ENCODE measurements at places on chromosomes 1 and 21.

- no peak for DNase-seq
These were observed 26.4 kb upstream of the RUNX1 start for GRCh38 chr21:35075546-35075945.

GRCh38 chr1:31767225-31767624, 3.1 kb upstream of the ADGRB2 start:
- DNase-seq: no peak

- no peak for DNase-seq
These were observed 152.2 kb downstream of the TNR start for GRCh38 chr1:175591083-175591743.

DNA sequence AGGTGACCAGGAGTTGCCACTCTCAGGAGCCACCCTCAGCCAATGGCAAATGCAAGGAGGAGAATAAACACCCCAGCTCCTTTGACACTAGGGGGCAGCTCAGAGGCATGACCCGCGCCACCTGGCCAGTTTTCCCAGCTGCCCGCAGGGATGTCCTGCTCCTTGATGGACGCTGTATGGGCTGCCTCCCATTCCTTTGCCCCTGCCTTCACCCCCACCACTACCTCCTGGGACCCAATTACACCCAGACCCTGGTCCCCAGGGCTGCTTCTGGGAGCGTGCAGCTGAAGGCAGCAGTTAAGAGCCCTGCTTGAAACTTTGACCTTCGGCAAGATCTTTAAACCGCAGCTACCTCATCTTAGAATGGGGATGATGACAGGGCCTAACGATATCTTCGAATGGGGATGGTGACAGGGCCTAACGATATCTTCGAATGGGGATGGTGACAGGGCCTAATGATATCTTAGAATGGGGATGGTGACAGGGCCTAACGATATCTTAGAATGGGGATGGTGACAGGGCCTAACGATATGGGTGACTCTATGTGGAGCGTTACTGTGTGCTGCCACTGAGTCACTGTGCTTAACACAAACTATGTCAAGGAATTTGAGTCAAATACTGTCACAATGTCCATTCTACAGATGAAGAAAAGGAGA, 163.0 kb upstream of the KAZN start:
- DNase-seq: no peak

- no peak for DNase-seq
These were observed 37.2 kb upstream of the C1orf115 start for GRCh38 chr1:220652995-220653394.

DNA sequence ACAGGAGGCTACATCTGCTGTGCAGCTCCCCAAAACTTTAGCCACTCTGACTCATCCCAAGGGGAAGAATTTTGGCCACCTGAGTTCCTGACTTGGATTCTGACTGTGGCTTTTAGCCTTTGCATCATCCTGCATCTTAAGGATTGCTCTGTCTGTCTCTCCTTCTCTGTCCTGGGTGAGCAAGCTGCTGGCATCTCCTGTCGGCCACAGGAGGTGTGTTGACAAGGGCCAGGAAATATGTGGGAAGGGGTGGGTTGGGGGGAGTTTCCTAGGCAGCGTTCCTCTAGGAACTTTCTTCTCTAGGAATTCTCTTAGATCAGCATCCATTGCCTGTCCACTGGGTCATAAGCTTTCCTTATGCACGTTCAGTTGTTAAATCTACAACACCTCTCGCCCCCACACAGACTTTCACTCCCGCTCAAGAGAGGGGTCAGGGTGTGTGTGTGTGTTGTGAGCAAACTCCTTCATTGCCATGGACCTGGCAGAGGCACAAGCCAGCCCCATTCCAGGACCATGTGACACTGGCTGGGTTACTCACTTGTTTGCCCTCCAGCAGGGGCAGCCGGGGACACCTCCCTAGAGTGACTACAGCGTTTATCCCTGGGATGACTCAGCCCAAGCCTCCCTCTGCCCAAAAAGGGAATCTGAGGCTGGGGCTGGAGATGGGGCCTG, 145.0 kb upstream of the DUSP10 start:
- no peak for DNase-seq

DNA sequence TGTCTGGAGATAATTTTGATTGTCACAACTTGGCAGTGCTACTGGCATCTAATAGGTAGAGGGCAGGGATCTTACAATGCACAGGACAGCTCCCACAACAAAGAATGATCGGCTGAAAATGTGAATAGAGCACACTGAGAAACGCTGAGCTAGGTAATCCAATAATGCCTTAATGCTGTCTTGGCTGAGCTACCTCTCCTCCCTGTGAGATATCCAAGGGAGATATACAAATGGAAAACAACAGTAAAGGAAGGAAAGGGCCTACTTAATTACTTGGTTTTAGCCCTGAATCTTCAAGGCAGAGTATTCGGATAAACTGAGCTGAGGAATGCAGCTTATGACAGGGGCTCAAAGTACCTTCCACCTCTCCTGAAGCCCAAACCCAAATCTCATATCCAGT, 2.9 kb downstream of the DNASE2B start:
- no peak for DNase-seq

DNA sequence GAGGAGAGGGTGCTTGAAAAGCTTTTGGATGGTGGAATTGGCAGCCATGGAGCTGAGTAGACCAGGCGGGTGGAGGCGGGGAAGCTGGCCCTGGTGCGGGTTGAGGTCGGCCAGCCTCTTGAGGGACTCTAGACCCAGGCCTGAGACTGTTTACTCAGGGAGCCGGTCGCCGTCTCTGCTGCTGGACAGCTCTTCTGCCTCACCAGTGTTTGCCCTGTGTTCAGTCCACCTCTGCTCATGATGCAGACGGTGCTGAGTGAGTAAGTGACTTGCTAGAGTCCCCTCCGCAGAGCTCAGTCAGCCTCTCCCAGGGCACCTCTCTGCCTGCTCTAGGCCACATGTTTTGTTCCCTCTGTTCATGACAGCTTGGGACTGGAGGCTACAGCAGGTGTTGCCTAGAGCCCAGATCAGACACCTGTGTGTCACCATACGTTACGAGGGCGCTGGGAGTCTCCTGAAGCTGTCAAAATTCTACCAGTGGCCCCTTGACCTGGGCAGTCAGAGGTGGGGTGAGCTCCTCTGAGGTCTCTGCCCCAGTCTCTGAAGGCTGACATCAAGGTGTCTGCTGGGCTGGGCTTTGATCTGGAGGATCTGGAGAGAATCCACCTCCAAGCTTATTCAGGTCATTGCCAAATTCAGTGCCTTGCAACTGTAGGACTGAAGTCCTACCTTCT, 73.5 kb upstream of the WNT4 start:
- DNase-seq: no peak

- no peak for DNase-seq
These were observed 34.0 kb downstream of the MEGF6 start for GRCh38 chr1:3577300-3577699.

DNA sequence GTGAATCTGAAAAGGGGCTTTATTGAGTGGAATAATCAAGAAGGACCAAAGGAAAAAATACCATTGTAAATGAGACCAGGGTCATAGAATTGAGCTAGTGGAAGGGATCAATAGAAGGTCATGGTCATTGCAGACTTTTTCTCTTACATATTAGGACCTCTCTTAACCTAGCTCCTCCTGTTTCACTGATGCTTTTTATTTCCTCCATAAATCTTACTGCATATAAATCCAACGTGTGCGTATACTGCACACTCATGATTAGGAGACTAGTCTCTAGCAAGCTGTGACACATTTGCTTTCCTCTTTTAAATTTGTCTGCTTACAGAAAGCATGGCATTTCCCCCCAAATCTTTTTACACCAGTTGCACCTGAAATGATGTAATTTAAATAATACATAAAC, 179.6 kb upstream of the B3GALT2 start:
- DNase-seq: no peak

- no peak for DNase-seq
These were observed 37.4 kb upstream of the CASZ1 start for GRCh38 chr1:10833630-10834557.

DNA sequence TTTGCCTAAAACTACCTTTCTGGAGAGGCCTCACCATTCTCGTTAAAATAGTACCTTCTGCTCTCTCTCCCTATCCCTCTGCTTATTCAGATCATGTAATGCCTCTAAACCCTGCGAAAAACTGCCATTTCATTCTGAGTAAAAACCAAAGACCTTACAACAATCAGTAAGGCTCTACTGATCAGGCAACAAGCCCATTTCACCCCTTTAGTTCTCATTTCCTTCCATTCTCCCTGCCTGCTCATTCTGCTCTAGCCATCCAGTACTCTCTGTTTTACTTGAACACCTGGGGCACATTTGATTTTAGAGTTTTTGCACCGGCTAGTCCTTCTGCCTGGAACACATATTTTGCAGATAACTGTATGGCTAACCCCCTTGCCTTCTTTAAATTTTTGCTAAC, 187.8 kb downstream of the COQ8A start:
- no peak for DNase-seq

GRCh38 chr1:36475910-36476604, 6.7 kb downstream of the CSF3R start:
- DNase-seq: no peak

DNA sequence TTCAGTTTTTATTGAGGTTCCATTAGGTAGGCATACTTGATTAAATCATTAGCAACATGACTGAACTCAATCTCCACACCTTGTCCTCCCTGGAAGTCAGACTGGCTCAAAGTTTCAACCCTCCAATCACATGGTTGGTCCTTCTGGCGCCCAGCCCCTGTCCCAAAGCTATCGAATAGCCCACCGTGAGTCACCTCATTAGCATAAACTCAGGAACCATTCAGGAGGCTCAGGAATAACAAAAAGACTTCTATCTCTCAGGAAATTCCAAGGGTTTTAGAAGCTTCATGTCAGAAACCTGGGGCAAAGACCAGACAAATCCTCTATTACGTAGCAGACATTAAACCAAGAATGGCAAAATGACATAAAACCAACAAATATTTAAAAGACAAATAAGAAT, 78.6 kb downstream of the RGS2 start:
- DNase-seq: no peak

DNA sequence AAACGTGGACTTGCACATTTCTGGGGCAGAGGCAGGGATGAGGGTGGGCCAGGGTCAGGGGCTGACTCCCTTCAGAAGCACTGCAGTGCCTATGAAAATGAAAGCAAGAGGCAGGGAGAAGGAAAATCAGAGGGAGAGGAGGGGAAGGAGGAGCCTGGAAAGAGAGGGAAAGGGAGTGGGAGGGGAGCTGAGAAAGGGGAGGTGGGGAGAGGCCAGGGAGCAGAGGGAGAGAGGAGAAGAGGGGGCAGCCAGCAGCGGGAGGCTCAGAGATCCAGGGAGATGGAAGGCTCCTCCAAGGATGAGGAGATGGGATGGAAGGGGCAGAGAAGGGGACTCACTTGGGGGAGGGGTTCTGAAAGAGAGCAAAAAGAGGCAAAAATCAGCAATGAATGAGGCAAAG, 96.3 kb upstream of the KLHDC7A start:
- DNase-seq: no peak

GRCh38 chr1:101257500-101258325, 20.9 kb downstream of the S1PR1 start:
- DNase-seq: no peak

- DNase-seq: no peak
These were observed 1.0 kb upstream of the ATP2B4 start for GRCh38 chr1:203625628-203626019.

- no peak for DNase-seq
These were observed 8.8 kb upstream of the CAMK2N1 start for GRCh38 chr1:20494609-20495311.

- DNase-seq: no peak
These were observed 9.0 kb downstream of the ADORA1 start for GRCh38 chr1:203136409-203137042.

GRCh38 chr1:64498325-64498724, 28.4 kb downstream of the CACHD1 start:
- DNase-seq: no peak

GRCh38 chr1:241590719-241591118, 49.5 kb downstream of the CHML start:
- no peak for DNase-seq

DNA sequence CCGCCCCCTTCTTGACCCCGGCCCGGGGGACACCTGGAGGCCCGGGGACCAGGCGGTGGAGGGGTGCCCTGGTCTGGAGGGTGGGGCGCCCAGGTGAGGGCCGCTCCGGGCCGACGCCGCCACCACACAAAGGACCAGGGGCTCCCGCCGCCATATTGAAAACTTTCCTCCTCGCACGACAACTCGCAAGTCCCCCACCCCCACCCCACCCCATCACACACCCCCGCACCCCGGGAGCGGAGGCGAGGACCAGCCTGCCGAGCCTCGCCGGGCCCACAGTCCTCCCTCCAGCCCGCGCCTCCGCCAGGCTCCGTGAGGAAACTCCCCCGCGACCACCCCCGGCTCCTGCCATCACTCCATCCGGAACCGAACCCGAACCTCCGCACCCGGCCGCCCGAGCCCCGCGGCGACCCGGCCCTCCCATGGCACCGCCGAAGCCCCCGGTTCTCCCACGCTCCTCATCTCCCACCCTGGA, 733 bp downstream of the KDM5B start:
- no peak for DNase-seq

Data from stimulated activated CD4-positive, alpha-beta T cell treated with anti-CD3 and anti-CD28 coated beads, Interleukin-1b, Interleukin-23, amount 100 ng/mL, for 1 hour (primary cell).